HT1080 (cell line): ENCODE measurements at places on chromosomes 3 and 15. TPM values are rescaled to one million over a fixed set of nuclear protein-coding genes. Genes with fewer than 3 reads are reported as not detected.

GUCA1C gene
- not detected in 2 replicates for total RNA-seq

GRCh38 chr15:101461097-101461496 is 28.4 kb downstream of the PCSK6 start:
- no peak for DNase-seq

- peak; percentile 60 for DNase-seq
Observed at GRCh38 chr15:51131596-51132290, 37.0 kb upstream of the TNFAIP8L3 start.

DNA sequence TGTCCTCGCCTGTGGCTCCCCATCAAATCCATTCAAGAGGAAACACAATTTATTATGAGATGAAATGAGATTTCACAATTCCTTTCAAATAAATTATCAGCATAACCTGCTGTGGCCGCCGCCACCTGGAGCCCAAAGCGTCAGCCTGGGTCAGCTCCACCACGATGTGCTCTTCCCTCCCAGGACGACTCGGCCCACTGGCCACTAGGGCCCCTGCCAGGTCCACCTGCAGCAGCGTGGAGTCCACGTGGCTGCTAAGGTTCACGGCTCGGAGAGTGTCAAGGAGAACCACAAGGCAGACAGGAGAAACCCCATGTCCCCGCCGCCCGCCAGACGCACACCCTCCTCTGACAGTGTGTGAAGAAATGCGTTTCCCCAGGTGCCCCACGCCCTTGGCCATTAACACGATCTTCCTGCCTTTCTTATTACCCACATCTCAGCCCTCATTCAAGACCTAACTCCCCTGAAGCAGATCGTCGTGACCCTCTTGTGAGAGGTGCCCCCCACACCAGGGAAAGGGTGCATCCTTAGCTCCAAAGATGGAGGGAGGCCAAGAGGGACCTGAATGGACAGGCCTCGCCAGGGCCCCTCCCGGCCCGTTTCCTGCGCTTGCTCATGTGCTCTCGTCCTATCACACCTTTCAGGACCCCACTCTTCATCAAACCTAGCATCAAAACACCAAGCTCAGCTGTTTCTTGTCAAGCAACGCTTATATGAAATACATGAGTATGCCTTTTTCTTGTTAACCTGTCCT is 80.6 kb downstream of the OCA2 start:
- no peak for DNase-seq

- DNase-seq, result no peak
Observed at GRCh38 chr3:72230774-72231379, 445.9 kb upstream of the PROK2 start.

- DNase-seq, result no peak
Observed at GRCh38 chr3:54279005-54279583, 156.7 kb downstream of the CACNA2D3 start.

HES1 gene
- 20.2 and 26.3 TPM in 2 replicates for total RNA-seq

DNA sequence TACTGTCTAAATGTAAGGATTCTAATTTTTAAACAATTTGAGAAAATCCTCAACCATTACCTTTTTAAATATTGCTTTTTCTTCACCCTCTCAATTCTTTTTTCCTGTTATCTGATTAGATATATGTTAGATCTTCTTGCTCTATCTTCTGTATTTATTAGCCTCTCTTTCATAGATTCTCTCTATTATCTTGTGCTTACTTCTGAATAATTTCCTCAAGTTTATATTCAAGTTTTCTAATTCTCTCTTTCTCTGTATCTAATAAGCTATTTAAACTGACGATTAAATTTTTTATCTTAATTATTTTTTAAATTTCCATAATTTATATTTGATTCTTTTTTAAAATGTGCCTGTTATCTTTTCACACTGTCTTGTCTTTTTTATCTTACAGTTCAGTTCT is 10.6 kb upstream of the MECOM start:
- DNase-seq, result no peak

DNA sequence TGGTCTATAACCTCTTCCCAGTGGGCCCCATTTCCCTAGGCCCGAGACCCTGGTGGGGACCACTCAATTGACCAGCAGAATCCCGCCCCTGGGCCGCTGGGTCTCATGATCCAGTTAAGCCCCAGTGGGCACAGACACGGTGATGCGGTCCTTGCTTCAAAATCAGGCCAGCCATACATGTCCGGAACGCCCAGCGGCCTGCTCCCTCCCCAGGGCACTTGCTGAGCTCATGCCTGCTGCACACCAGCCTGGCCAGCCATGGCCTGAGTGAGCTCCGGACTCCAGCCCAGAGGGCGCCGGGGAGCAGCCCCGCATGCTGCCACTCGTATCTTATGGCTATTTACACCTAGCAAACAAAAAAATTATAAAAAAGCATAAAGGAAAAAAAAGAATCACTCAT is 34.4 kb upstream of the IQSEC1 start:
- DNase-seq, result no peak

INSYN1 gene
- 0.53 and 1.1 TPM in 2 replicates for total RNA-seq

DNA sequence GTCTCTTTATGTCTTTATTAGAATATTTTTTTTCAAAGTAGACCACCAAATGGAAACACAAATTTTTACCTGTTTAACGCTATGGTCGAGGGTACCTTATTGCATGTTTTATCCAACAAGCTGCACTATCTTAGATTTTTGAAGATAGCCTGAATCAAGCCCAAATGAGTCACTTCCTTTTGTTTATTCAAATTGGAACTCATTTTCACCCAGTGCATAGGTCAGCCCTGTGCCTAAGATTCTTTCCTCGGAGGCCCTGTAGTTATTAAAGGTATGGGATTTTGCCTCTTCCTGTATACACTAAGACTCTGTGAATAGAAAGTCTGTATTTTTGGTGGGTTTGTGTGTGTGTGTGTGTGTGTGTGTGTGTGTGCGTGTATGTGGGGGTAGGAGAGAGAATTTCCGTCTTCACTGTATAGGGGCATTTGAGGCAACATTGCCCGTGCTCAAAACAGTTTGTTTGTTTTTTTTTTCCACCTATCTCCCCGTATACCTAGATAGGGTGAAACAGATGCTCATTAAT is 358.0 kb upstream of the CADM2 start:
- DNase-seq, result peak; percentile 54

LOXL1 gene
- total RNA-seq, result 51.8 and 67.5 TPM in 2 replicates
